ENCODE measurements at places on chromosomes 3 and 15. TPM values are rescaled to one million over a fixed set of nuclear protein-coding genes. Genes with fewer than 3 reads are reported as not detected.
A peak's percentile ranks its signal among the peaks of the same experiment; 100 is the strongest.

The ACOX2 gene
- total RNA-seq = 2.8 TPM

DNA sequence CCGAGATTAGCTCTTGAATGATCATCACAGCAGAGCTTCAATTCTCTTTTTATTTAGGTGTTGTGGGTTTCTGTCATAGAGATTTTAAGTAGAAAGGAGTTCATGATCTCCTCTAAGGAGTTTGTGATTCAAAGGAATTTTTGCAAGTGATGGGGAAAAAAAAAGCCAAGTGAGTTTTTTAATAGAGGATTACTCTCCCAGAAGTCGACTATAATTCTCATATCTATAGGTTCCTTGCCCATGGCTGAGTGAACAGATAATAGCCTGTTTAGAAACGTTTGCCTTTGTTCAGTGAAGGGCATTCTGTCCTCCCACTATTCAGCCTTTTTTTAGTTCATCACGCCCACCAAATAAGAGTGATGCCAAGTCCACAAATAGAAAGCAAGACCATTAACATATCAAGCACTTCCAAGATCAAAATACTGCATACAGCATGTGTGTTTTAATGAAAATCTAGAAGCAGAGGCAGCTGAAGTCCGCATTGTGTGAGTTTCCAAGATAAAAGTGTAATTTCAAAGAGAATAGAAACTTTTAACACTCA is 398.4 kb upstream of the CNTN3 start:
- no peak overlapping the region for H3K4me3 ChIP-seq
- no peaks in the 10 kb centered on the region for H3K27me3 ChIP-seq

- H3K27ac ChIP-seq = no peak overlapping the region
Observed at GRCh38 chr15:39623529-39623931, 42.7 kb downstream of the THBS1 start.

- no peaks in the 10 kb centered on the region for H3K4me1 ChIP-seq
- no peaks in the 10 kb centered on the region for H3K27me3 ChIP-seq
- no peak overlapping the region for H3K27ac ChIP-seq
- no peak overlapping the region for H3K4me3 ChIP-seq
- no peak for DNase-seq
Observed at GRCh38 chr3:155585384-155585783, 159.5 kb downstream of the PLCH1 start.

The MST1R gene
- 98.3 TPM for total RNA-seq

The ENTPD3 gene
- not detected for total RNA-seq

- no peak overlapping the region for H3K27ac ChIP-seq
- DNase-seq = no peak
- no peak overlapping the region for H3K4me3 ChIP-seq
- no peaks in the 10 kb centered on the region for H3K4me1 ChIP-seq
- no peaks in the 10 kb centered on the region for H3K36me3 ChIP-seq
Observed at GRCh38 chr3:83122774-83123350, 1361.4 kb upstream of the GBE1 start.

The GABRG3 gene
- not detected for total RNA-seq

- DNase-seq = no peak
- no peak overlapping the region for H3K27ac ChIP-seq
- no peak overlapping the region for H3K4me3 ChIP-seq
- peaks cover 34% of the 10 kb centered on the region for H3K4me1 ChIP-seq
- H3K27me3 ChIP-seq = no peaks in the 10 kb centered on the region
Observed at GRCh38 chr15:57509126-57509525, 82.6 kb upstream of the MYZAP start.

DNA sequence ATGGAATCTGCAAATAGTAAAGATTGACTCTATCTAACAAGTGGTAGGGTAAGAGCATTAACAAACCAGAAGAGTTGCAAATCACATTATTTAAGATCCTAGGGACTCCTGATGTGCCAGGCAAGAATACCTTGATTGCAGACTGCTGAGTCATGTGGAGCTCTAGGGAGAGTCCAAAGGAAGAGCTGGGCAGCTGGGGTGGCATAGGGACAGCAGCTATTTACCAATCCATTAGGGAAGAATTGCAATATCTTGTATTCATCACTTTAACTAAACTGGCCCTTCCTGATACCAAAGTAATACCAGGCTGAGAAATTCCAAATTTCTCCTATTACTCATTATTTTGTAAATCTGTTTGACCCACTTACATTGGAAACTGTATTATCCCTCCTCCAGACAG is 52.2 kb upstream of the ACP3 start:
- no peak overlapping the region for H3K4me3 ChIP-seq
- H3K27me3 ChIP-seq = no peaks in the 10 kb centered on the region
- H3K4me1 ChIP-seq = peaks cover 35% of the 10 kb centered on the region
- peak; percentile 12 for DNase-seq
- no peaks in the 10 kb centered on the region for H3K36me3 ChIP-seq

DNA sequence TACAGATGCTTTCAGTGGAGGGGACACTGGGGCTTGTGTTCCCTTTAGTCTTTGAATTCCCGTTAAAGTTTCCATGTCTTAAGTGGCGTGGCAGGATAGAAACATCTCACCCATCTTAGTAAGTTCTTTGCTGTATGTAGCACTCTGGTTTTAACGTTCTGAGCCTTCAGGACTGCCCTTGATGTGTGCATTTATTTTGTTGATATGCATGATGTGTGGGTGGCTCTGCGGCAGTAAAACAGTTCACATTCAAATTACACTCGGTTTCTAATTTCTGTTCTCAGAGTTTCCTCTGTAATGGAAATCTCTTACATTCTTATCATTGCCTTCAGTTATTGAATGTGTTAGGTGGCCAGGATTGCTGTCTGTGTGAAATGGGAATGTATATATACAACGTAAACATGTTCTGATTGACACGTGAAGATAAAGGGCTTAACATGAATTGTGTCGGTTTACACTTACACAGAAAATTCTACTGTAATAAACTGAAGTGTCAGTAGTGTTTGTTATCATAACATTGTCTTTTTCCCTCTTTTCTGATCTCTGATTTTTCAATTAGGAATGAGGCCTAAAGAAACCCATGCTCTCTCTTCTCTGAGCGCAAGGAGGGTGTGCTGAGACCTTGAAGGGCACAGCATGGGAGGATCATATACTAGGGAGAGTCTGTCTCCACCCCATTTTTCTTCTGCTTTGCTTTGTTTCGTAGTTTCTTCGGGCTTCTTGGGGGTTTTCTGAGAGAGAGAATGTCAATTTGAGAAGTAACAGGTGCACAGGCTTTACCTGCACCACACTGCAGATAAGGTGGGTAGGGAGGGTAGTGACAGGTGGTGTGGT is 51.5 kb downstream of the IGF1R start:
- no peaks in the 10 kb centered on the region for H3K36me3 ChIP-seq
- H3K4me1 ChIP-seq = no peaks in the 10 kb centered on the region
- H3K4me3 ChIP-seq = no peak overlapping the region

- no peak overlapping the region for H3K27ac ChIP-seq
- DNase-seq = no peak
- no peaks in the 10 kb centered on the region for H3K36me3 ChIP-seq
- no peak overlapping the region for H3K4me3 ChIP-seq
- no peaks in the 10 kb centered on the region for H3K27me3 ChIP-seq
Observed at GRCh38 chr3:165181556-165181955, 14.6 kb downstream of the SLITRK3 start.

The PLA2G4E gene
- not detected for total RNA-seq

GRCh38 chr15:75947092-75947491 is 43.4 kb downstream of the FBXO22 start:
- H3K4me3 ChIP-seq = no peak overlapping the region
- DNase-seq = no peak
- no peaks in the 10 kb centered on the region for H3K27me3 ChIP-seq
- no peak overlapping the region for H3K27ac ChIP-seq
- H3K36me3 ChIP-seq = no peaks in the 10 kb centered on the region

All from PC-9 (cell line).